ENCODE measurements at places on chromosomes 4 and X.

DNA sequence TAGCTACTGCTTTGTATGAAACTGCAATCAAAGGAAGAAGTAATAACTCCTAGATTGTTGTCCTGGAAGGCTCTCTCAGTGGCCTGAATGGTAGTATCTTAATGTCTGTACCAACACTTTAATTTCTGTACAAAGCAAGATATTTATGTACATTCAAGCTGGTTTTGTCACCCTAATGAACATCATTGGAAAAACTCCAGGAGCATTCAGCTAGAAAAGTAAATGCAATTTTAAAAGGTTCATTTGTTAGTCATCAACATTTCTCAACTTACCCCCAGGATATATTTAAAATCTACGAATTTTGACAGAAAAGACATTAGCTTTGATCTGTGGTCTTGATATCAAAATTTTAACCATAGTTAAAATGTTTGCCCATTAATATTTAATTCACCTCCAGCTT, 80.0 kb upstream of the FGF13 start:
- no peak for DNase-seq

DNA sequence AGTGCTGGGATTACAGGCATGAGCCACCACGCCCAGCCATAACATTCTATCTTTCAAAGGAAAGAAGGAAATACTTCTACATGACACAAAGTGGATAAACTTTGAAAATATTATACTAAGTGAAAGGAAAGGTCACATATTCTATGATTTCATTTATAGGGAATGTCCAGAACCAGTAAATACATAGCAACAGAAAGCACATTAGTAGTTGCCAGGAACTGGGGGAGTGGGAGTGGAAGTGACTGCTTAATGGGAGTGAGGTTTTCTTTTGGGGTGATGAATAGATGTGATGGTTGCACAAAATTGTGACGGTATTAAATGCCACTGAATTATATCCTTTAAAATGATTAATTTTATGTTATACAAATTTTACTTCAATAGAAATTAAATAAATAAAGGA, 95.7 kb upstream of the IL15 start:
- DNase-seq: no peak

DNA sequence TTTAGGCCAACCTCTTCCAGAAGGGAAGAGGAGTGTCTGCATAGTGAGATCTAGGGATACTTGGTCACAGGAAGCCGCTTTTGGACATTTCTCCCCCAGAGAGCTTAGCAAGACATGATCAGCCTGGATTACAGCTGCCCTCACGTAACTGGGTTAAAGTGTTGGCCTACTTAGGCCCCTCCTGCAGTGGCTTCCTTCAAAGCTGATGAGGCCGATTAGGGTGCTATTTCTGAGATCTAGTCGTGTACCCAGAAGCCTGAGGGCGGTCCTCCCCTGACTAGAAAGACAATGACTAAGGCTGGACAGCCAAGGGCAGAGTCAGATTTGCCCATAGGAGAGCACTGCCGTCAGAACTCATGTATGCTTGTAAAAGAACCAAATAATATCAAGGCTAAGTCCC, 135.0 kb downstream of the AMMECR1 start:
- no peak for DNase-seq

- no peak for DNase-seq
Measured at GRCh38 chr4:155371432-155372043, 5.2 kb downstream of the MAP9 start.

DNA sequence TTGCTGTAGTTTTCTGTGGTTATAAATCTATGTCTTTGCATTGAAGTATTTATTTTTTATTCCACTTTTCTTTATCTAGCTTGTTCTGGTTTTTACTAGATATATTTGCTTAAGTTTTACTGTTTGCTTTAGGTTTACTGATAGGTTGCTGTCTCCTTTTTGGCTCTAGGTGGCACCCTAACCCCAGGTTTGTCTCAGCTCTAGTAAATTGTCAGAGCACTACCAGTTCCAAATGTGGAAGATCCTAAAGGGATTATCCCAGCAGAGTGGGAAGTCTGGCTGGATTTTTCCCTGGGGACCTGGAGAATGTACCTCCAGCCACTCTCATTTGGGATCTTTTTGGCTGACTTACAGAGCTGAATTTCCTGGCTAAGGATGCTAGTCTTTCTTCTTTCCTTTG, 106.1 kb downstream of the PBDC1 start:
- DNase-seq: no peak

DNA sequence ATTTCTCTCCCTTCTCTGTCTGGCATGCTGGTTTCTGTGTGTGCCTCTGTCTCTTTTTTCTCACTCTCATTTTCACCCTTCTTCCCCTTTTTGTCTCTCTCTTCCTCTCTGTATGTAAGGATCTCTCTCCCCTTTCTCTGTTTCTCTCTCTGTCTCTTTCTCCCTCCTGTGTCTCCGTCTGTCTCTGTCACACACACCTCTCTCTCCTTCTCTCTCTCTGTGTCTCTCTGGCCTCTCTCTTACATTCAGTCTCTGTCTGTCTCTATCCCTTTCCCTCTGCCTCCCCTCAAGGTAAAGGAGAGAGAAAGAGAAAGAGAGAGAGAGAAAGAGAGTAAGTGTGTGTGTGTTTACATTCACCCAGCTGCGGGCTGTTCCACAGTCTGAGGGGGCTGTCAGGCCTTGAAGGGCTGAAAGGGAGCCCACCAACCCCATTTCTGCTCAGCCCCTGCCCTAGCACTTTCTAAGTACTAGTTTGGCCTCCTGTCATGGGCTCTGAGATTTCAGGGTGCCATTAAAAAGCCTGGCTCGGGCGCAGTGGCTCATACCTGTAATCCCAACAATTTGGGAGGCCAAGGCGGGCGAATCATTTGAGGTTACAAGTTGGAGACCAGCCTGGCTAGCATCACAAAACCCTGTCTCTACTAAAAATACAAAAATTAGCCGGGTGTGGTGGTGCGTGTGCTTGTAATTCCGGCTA, 9.6 kb upstream of the TSPYL2 start:
- DNase-seq: no peak

DNA sequence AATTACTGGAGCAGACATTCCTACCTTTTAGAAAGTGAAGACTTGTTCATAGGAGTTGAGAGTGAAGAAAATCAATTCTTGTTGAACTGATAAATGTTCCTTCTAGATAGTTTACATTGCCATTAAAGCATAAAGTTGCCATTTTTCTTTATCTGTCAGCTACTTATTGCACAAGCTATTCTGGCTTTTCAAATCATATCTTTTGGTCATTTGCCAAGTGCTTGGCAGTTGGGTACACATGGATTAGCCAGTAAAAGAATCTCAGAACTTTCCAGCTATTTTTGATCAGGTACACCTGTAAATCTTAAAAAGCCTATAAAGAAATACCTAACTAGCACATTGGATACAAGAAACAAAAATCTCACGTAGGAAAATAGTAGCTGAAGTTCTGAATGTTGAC, 56.4 kb upstream of the PNPLA4 start:
- no peak for DNase-seq

DNA sequence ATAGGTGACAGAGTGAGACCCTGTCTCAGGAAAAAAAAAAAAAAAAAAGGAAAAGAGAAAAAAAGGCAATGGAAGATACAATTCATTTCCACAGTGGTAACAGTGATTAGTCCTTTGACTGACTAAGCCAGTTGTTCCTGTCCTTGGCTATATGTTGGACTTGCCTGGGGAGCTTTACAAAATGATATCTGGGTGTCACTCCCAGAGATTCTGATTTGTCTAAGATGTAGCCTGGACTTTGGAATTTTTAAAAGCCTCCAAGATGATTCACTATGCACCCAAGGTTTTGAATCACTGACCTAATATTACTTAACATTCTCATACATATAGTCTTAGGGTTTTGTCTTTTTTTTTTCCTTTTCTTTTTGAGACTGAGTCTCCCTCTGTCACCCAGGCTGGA, 16.9 kb downstream of the HELQ start:
- DNase-seq: no peak

GRCh38 chr4:3864742-3865721, 98.8 kb downstream of the ADRA2C start:
- no peak for DNase-seq

DNA sequence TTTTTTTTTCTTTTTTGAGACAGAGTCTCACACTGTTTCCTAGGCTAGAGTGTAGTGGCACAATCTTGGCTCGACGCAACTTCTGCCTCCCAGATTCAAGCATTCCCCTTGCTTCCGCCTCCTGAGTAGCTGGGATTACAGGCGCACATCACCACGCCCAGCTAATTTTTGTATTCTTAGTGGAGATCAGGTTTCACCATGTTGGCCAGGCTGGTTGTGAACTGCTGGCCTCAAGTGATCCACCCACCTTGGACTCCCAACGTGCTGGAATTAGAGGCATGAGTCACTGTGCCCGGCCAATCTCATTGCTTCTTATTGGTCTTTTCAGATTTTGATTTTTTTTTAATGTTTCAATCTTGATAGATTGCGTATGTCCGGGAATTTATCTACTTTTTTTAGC, 124.4 kb downstream of the NBDY start:
- no peak for DNase-seq

GRCh38 chr4:38325629-38325913, 338.4 kb upstream of the KLF3 start:
- DNase-seq: no peak

DNA sequence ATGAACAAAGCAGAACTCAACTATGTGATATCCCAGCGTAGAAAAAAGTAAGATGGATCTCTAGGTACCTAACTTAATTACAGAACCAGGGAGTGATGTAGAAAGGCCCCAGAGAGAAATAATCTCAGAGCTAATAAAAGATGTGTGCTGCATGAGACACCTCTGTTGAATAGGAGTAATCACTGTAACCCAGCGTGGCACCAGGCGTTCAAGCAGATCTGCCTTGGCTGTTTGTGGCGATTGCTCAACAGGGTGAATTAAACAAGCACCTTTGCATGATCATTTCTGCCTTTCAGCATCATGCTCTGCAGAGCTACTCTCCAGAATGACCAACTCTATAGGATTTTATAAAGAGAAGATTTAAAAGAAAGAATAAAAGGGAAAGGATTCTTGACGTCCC, 81.7 kb upstream of the KCNIP4 start:
- DNase-seq: peak; percentile 51

DNA sequence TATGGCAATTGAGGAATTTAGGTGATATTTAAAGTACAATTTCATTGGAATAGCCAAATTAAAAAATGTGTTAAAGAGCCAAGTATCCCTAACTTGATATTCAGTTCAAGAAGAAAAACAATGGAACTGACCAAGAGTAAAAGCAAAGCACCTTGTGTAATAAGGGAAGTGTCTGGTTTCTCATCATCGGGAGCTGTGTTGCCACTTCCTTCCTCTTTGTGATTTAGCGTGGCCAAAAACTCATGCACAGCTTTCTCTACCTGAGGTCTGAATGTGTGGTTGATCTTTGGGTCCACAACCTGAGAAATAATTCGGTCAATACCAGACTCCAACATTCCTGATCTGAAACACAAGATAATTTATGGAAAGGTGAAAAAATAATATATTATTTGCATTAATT, 12.4 kb downstream of the BOD1L1 start:
- DNase-seq: no peak

DNA sequence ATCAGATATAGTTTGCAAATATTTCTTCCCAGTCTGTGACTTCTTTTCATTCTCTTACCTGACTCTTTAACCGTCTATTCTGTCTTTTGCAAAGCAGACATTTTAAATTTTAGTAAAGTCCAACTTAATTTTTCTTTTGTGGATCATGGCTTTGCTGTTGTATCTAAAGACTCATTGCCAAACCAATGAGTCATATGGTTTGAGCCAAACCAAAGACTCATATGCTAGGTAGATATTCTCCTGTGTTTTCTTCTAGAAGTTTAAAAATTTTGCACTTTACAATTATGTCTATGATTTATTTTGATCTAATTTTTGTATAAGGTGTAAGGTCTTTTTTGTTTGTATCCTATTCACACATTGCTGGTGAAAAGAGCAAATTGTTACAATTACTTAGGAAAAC, 446.8 kb downstream of the ANKRD50 start:
- no peak for DNase-seq

All from NCI-H2081 treated with DMSO at 0.1 percent for 48 hours (cell line).